ENCODE measurements at places on chromosomes 12 and 14. TPM values are rescaled to one million over a fixed set of nuclear protein-coding genes. Genes with fewer than 3 reads are reported as not detected.

DNA sequence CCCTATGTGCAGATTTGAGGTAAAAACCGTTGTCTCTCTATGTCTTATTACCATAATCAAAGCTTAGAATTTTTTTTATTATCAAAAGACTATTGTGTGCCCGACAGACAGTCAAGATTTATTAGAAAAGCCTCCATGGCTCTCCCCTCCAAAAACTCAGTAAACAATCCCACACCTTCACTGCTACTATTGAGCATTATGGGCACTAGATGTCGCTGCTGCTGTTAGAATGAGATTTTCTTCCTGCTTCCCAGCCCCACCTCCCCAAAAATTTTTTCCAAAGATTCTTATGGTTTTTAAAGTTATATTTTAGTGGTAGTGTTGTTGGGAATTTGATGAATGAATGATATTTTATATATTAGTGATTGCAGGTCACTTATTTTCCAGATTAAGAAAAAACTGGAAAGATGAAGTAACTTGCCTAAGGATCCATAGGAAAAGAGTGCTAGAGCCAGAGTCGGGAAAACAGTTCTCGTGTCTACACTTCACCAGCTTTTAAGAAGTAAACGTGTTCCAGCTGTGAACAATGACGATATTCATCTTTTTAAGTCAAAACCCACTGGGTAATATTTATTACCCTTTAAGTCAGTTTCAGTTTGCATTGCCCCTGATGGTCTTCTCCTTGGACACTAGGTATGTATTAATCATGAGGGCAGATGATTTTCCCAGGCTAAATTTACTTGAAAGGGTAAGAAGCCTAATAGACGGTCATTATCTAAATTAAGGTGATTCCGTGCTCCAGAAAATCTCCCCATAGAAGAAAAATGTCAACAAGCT lies 12.2 kb upstream of the FOXG1 start:
- DNase-seq, result no peak

DNA sequence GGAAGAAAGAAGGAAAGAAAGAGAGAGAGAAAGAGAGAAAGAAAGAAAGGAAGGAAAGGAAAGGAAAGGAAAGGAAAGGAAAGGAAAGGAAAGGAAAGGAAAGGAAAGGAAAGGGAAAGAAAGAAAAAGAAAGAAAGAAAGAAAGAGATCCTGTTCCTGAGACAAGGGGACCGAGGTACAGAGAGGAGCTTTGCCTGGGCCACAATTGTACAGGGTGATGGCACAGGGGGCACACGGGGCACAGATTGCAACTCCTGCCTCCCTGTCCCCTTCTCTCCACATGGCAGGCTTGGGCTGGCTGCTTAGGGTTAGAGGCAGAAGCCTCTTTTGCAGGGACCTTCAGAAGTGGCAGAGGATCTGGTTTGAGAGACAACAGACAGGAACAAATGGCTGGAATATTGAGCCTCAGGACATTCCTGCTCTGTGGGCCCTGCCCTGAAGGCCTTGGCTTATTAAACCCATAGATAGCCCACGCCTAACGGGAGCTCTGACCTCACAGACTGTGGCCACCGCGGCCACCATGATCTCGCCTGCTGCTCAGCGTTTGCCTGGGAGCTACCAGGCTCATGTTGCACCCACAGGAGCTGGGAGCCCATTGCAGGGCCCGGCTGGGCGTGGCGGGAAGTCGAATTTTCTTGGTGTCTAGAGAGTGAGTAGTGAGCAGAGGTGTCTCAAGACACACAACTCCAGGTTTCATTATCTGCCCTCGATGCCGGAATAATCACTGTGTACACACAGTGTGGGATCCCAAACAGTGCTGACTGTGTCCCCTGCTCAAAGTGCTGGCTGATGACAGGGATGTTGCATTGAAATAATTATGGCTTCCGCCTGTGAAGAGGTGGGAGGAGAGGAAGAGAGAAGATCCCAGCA lies 147.9 kb upstream of the NCOR2 start:
- no peak for DNase-seq

DNA sequence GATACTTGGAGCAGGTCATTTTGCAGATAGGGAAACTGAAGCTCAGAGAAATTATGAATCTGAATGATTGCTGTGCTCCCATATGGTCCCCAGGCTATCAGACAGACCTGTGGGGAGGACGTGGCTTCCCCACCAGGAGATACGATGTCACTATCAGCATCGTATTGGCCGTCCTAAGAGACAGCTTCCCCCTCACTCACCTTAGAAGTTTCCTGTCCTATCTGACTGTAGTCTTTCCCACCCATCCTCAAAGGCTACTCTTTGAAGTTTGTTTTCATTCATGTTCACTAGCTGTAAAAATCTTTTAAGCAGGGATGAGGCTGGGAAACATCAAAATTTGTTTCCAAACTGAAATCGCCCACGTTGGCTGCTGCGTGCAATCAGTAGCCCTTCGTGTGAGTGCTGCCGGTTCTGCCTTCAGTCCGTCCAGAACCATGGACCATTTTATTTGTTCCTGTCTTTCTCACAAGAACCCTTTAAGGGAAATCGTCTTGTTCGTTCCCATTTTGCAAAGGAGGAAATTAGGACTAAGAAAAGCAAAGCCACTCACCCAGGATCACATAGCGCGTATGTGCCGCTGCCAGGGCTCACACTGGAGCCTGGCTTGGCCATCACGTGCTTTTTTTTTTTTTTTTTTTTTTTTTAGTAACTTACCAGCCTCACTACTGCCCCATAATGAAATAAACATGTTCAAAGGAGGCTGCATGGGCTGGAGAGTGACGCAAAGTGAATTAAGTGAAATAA lies 1.0 kb upstream of the KDM2B start:
- DNase-seq, result peak; percentile 11

GRCh38 chr12:11658791-11659190 lies 9.3 kb downstream of the ETV6 start:
- no peak for DNase-seq

Gene A2M
- total RNA-seq, result 3.1 TPM

Gene MRPL51
- total RNA-seq, result 85.1 TPM

Data from CD4-positive, alpha-beta memory T cell (primary cell).